ENCODE measurements at places on chromosomes 11 and 22.

- DNase-seq, result no peak
These were observed 2.6 kb downstream of the LMO2 start for GRCh38 chr11:33889296-33889695.

DNA sequence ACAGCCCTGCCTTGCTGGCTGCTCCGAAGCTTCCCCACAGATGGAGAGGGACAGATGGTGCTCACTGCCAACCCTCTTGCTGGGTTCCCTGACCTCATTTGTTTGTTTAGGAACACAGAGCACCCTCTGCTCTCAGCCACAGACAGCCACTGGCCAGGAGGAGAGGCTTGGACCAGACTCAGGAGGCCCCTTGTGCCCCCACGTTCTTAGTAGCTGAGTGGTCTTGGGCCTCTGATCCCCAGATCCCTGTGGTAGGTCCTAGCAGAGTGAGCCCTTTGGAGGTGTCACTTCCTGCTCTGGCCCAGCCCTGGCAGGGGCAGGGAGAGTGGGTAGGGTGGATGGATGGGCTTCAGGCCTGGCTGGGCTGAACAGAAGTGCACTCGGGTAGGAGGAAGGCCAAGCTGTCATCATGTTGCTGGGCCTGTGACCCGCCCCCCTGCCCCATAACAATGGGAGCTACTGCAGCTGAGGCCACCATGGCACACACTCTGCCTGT, 84.0 kb downstream of the DHCR7 start:
- DNase-seq, result no peak

DNA sequence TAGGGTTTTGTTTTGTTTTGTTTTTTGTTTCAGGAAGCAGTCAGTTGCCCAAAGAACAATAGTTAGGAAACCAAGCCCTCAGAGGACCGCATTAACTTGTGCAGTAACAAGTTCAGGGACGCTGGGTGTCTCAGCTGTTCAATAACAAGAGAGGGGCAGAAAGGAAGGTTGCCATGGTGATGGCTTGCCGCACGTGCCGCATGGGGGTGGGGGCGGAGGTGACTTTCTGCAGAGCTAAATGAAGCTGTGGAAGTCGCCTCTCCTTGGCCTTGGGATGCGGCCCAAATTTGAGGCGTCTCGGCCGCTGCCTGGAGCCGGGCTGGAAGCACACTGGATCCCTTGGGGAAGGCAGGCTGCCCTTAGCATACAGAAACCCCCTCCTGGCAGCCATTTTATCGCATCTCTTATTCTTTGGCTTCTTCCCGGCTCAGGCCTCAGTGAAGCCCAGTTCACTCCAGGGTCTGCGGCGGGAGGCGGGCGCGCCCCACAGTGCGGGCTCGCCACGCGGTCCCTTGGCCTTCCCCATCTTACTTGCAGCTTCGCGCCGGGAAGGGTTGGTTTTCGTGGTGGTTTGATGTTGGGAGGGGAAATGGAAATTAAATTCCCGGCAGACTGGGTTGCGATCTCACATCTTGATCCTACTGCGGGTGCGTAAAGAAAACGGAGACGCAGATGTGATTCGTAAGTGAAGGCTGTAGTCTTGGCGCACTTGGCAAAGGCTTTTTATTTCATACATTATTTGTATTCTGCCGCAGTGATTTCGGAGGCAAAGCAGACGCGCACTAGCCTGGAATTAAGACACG, 94.3 kb downstream of the SLC17A6 start:
- peak; percentile 59 for DNase-seq

- DNase-seq, result no peak
These were observed 97.9 kb downstream of the RRAS2 start for GRCh38 chr11:14261066-14261465.
